ENCODE measurements at places on chromosomes 11 and 22. TPM values are rescaled to one million over a fixed set of nuclear protein-coding genes. Genes with fewer than 3 reads are reported as not detected.

HEPHL1 gene
- total RNA-seq = not detected

WNT11 gene
- 6.6 TPM for total RNA-seq

VSIG10L2 gene
- not detected for total RNA-seq

MGAT3 gene
- 26.6 TPM for total RNA-seq

FJX1 gene
- 69.2 TPM for total RNA-seq

KRTAP5-1 gene
- total RNA-seq = not detected

EXT2 gene
- total RNA-seq = 138 TPM

TENM4 gene
- 192 TPM for total RNA-seq

SYT9 gene
- 7.2 TPM for total RNA-seq

VPREB1 gene
- total RNA-seq = not detected

OPCML gene
- 76.7 TPM for total RNA-seq

RFPL2 gene
- total RNA-seq = not detected

OSM gene
- total RNA-seq = not detected

MUC2 gene
- not detected for total RNA-seq

Measured in parietal lobe (tissue), 2 donors.